ENCODE measurements at places on chromosomes 11 and 22.

DNA sequence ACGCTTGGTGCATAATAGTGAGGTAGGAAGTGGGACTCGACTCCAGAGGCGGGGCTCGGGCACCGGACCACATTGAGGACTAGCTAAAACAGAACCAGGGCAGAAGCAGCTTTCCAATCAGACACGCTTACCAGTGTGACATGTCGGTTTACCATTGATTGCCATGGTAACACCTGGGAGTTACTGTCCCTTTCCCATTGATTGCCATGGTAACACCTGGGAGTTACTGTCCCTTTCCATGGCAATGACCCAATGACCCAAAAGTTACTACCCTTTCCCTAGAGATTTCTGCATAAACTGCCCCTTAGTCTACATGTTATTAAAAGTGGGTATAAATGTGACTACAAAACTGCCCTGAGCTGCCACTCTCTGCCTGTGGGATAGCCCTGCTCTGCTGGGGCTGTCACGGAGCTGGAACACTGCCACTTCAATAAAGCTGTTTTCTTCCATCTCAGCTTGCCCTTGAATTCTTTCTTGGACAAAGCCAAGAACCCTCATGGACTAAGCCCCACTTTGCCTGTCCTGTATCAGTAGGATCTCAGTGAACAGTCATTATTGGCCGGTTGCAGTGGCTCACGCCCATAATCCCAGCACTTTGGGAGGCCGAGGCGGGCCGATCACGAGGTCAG, 77.4 kb upstream of the CRYBB3 start:
- DNase-seq, result no peak

GRCh38 chr11:60357771-60358170, 20.6 kb upstream of the MS4A7 start:
- no peak for DNase-seq

GRCh38 chr11:78350091-78350645, 67.5 kb downstream of the GAB2 start:
- no peak for DNase-seq

- no peak for DNase-seq
These were observed 58.7 kb upstream of the PRODH start for GRCh38 chr22:18994701-18995326.

GRCh38 chr11:124643605-124644425, 21.2 kb downstream of the TBRG1 start:
- DNase-seq, result no peak

DNA sequence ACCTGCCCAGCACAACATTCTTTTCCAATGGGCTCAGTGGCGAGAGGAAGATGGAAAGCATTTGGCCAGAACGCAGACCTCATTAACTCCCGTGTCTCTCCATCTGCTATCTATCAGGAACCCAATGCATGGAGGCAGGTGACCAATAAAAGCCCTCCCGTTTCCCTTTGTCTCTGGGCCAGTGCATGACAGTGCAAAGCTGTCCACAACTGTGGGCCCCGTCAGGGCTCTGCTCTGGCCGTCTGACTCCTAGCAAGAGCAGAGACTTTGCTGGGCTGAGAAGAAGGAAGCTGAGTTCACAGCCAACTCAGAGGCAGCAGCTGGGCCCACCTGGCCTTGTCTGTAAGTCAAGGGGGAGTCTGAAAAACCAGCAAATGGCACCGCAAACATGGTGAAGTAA, 177.8 kb downstream of the TENM4 start:
- no peak for DNase-seq

DNA sequence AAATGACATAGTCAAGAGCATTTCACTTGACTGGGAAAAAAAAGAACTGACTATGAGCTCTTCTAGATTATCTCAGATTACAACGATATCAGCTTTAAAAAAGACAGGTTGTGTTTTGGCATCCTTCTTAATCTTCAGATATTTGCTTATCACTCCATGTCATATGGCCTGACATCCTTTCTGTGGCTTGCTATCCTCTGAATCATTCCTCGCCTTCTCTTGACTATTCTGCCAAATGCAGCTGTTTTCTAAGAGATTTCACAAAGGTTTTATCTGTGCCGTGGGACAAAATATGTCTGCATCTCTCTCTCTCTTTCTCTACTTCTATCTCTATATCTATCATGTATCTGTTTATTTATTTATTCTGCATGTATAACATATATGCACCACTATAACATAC, 746.1 kb downstream of the CNTN5 start:
- no peak for DNase-seq

GRCh38 chr11:120244476-120245365, 4.8 kb downstream of the POU2F3 start:
- no peak for DNase-seq

GRCh38 chr22:49724893-49725489, 102.7 kb downstream of the BRD1 start:
- peak; percentile 25 for DNase-seq

GRCh38 chr22:48376936-48377712, 1450.5 kb downstream of the BRD1 start:
- no peak for DNase-seq

- DNase-seq, result no peak
These were observed 4.9 kb upstream of the TMEM132A start for GRCh38 chr11:60919320-60919719.

DNA sequence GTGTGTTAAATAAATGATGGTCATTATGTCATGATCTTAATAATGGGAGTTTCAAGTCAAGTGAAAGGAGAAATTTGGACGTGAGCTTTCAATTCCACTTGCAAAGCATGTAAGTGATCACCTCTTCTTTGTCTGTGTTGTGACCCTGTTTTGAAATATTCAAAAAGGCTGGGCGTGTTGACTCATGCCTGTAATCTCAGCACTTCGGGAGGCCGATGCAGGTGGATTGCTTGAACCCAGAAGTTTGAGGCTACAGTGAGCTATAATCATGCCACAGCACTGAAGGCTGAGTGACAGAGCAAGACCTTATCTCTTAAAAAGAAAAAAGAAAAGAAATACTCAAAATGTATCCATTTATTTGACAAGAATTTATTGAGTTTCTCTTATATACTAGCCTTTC, 32.9 kb upstream of the EED start:
- DNase-seq, result no peak

DNA sequence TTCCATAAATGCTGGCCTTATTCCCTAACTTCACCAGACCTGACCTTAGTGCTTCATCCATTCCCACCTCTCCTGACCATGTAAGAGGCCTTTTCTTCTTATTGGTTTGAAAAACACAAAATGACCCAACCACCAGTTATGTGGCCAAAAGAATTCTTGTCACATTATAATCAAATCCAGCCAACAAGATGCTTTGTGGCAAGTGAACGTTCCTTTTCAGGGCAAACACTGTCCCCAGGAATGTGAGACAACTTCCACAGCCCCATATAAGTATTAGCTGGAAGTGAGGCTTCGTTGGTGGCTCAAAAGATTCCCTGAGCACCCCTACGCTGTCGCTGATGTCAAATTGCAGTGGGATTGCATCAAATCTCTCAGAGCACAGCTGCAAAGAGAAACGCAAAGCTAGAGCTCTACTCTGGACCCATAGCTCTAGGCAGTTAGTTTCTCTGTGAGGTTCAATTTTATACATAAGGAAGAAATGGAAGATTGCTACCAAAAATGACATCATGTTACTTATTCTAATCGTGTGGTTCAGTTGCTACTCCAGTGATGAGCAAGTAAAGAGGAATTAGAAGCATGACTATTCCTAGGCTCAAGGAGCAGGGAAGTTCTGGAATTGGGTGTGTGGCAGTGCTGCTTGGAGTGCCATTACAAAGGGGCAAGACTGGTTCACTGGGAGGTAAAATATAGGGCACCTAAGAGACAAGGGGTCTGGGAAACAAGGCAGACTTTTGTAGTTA, 26.1 kb downstream of the GLYATL1 start:
- no peak for DNase-seq

- DNase-seq, result no peak
These were observed 65.0 kb upstream of the TTC12 start for GRCh38 chr11:113249491-113249763.

DNA sequence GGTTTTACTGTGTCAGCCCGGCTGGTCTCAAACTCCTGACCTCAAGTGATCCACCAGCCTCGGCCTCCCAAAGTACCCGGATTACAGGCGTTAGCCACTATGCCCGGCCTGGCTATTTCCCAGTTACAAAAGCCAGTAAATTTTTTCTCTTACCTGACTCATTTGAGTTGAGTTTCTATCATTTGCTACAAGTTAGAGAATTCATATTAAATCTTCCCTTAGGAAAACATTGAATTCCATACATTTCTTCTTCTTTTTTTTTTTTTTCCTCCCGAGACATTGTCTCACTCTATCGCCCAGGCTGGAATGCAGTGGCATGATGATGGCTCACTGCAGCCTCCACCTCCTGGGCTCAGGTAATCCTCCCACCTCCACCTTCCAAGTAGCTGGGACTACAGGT, 26.0 kb downstream of the CHEK2 start:
- no peak for DNase-seq

GRCh38 chr11:43784866-43785265, 95.8 kb upstream of the ALKBH3 start:
- no peak for DNase-seq

DNA sequence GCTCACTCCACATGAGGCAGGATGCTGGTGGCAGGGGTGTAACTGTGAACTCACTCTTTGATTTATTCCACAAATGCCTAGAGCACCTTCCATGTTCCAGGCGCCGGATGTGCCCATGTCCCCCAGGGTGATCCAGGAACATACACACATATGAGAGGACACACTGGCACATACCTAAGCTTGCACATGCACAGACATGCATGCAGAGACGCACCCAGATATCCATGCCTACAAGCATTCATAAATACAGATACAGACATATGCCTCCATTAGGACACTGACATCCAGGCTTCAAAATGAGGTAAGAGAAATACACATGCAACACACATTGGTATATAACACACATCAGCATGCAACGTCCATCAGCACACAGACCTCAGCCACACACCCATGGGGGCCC, 4.5 kb downstream of the OSM start:
- DNase-seq, result no peak

DNA sequence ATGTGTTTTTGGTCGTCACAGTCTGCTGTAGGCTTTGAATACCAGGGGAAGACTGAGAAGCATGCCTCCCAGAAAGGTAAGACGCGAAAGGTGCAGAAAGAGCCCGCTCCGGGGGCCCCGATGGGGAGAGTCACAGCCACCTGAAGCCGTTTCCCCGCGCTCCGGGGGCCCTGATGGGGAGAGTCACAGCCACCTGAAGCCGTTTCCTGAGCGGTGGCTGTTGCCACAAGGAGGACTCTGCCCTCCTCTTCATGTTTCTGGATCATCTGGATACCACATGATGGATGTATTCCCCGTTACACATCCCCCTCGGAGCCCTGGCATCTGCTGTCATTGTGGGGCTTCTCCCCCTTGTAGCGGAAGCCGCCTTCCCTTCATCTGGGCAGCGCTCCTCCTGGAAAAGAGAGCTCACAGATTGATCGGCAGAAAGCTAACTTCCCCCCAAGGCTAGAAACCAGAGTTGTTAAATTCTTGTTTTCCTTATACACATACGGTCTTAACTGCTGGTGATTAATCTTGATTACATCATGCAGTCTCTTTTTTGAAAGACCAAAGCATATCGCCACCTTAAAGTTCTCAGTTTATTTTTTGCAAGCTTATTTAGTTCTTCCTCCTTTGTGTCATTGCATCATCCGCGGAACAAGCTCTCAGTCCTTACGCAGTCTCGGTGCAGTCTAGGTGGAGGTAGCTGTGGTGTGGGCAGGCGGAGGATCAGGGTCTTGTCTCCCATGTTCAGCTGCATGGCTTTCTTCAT, 17.5 kb downstream of the CTTN start:
- no peak for DNase-seq

DNA sequence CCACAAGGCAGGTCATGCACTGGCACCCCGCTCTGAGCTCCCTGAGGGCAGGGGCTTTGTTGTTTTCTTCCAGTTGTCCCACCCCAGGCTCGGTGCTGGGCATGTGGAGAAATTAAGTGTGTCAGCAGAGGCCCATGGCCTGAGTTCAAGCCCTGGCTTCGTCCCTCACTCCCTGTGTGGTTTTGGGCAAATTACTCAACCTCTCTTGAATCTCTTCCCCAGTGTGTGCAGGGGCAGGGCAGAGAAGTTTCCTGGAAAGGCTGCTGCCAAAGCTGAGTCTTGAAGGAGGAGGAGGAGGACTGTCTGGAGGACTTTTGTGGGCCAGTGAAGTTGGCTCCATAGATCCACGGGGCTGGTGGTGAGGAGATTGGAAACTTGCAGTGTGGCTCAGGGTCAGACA, 138.1 kb upstream of the E2F8 start:
- DNase-seq, result no peak

DNA sequence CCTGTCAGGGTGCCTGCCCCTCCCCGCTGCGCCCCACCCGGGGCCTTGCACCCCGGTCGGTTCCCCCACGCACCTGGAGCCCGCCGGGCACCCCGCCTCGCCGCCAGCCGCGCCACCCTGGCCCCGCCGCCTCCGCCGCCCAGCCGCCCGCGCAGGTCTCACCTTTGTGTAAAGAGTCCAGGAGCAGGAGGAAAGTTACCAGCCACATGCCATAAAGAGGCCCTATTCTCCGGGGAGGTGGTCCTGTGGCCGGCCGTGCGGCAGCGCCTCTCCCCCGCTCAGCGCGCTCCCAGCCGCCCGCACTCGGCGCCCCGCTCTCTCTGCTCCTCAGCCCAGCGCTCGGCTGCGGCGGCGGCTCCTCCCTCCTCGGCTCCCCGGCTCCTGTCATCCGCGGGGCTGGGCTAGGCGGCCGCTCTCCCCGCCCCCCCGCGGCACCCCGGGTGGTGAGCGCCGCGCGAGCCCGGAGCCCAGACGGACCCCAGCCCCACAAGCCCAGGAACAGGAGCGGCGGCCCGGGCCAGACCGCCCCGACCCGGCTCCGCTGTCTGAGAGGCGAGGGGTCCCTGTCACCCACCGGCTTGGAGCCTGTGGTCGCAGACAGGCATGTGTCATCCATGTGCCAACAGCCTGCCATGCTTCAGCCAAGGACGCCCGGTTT, at the start of gene DSCAML1:
Gene DSCAML1, minus strand, starts transcription at position 345 of the 658 bp plus-strand sequence. Its CDS starts 137 bp downstream, at position 208.
- DNase-seq, result no peak

DNA sequence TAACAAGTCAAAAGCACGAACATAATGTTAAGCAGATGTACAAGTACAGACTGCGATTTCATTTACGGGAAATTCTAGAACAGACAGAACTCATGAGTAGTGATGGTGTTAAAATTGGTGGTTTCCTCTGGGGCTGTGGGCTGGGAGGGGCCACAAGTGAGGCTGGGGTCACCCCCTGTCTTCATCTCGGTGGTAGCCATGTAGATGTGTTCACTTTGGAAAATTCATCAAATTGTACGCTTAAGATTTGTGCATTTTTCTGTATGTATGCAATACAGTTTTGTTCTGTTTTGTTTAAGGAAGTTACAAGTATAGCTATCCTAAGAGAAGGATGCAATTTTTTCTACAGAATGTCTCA, 504 bp upstream of the ASCC2 start:
- DNase-seq, result no peak

DNA sequence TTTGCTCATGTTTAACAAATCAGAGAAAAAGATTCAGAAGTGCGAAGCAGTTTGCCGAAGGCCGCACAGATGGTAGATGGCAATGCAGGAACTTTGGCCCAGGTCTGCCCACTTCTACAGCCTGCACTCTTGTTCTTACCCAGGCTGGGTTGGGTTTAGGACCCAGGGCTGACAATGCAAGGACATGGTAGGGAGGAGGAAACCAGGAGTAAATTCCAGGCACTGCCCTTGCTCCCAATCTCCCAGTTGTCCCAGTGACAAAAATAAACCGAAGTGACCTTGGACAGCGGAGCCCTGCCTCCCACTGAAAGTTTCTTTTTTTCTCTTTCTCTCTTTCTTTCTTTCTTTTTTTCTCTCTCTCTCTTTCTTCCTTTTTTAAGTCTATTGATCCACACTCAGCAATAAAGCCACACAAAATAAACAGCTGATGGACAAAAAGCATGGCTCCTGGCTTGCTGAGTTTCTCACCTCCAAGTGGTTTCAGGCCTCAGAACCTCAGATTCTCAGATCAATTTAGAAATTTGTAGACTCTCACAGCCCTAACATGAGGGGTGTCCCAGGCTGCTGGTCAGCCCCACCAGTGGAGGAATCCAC, 33.5 kb upstream of the FCHSD2 start:
- DNase-seq, result no peak

Data from activated CD8-positive, alpha-beta memory T cell treated with anti-CD3 and anti-CD28 coated beads for 4 hours (primary cell).